ENCODE measurements at places on chromosomes 7 and 10.
A peak's percentile ranks its signal among the peaks of the same experiment; 100 is the strongest.

DNA sequence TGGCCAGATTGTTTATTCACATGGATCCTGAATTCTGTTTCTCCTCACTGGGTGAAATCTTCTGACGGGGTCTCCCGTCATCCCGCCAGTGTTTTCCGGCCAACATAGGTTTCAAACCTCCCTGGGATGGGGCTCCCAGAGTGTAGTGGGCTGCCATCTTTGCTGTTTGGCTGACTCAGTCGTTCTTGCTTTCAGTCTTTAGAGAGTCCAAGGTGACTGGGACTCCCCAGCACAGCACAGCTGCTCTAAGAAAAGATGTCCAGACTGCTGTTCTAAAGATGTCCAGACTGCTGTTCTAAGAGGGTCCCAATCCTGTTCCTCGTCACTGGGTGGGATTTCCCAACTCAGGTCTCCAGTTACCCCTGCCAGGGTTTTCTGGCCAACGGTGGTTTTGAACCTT is 801.9 kb upstream of the IGFBP3 start:
- DNase-seq, result no peak

- no peak for DNase-seq
Measured at GRCh38 chr10:32961895-32962369, 3.9 kb upstream of the ITGB1 start.

DNA sequence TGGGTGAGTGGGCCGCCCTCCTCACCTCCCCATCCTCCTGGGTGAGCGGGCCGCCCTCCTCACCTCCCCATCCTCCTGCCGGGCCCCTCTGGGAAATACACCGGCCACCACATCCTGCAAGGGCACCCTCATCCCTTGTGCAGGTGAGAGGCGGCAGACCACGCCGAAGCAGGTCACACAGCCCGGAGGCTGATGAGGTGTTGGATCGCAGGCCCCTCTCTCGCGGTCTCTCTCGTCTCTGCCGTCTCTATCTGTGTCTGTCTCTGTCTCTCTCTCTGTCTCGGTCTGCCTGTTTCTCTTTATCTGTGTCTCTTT is 30.8 kb upstream of the FOXL3 start:
- no peak for DNase-seq

DNA sequence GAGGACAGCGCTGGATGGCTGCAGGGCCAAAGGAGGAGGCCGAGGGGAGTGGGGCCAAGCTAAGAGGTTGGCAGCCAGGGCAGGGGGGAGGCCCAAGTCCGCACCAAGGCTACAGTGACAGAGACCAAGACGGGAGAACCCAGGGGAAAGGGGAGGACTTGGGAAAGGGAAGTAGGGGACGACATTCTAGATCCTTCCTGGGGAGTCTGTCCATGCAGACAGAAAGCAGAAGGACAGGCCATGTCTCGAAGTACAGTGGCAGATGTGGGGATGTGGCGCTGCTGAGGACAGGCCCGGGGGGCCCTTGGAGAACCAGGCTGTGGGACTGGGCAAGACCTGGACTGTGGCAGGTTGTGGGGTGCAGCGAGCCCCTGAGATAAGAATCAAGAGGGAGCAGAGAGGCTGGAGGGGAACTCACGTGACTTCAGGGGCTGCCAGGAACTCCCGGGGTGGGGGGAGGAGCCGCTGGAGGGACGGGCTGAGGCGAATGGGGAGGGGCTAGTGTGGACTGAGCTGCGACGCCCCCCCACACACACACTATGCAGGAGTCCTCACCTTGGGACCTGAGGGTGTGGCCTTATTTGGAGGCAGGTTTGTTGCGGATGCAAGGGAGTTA is 68.5 kb upstream of the TNRC18 start:
- peak; percentile 61 for DNase-seq

DNA sequence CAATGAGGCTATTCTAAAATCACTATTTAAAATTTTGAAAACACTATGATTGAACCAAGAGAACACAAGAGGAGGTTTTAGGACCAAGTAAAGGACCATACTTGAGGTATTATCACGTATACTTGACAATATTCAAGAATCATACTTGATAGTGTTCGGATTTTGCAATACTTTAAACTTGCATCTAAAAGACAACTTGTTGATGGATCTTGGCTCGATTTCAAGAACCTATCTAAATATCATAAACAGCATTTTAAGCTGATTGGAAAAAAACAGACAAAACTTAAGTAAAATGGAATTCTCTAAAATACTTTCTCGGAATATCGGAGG is 1.3 kb downstream of the NAMPT start:
- no peak for DNase-seq

DNA sequence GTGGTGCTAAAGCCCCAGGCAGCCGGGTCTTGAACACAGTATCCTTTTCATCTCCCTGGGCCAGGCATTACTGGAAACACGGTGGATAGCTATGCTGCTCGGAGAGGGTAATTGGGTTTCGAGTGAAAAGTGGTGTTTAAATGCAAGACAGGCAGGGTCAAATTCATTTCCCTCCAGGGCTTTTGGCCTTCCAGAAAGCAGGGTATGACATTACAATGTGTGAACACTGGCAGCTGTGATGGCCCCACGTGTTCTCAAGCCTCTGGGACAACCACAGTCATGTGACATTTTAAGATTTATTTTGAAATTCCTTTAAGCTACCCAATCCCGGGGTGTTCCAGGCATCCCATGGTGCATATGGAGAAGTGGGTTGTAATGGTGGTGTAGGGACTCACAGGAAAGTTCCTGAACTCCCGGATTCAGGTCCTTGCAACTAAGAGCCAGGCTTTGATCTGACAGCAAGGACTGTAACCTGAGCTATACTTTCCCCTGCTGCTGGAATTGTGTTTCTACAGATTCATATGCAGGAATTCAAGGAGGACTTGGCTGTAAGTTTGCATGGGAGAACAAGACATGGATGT is 46.8 kb downstream of the INSYN2A start:
- DNase-seq, result peak; percentile 28

Data from iPS-NIHi11 (cell line).